ENCODE measurements at places on chromosomes 12 and 14.
A peak's percentile ranks its signal among the peaks of the same experiment; 100 is the strongest.

DNA sequence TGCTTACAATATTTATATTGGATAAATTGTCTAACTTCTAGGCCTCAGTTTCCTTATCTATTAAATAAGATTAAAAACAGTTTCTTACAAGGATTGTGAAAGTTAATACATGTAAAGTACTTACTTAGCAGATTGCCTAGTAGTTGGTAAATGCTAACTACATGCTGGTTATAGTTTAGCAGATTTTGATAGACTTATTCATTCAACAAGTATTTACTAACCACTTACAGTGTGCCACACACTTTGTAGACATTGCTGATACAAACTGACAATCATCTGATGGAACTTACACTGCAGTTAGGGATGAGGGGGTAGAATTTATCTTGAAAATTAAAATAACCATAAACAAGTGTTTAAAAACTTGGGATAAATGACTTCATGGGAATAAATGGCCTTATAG is 50.4 kb downstream of the ARID2 start:
- no peak overlapping the region for H3K4me3 ChIP-seq
- peaks cover 5% of the 10 kb centered on the region for H3K4me1 ChIP-seq
- no peaks in the 10 kb centered on the region for H3K27me3 ChIP-seq
- H3K27ac ChIP-seq = no peak overlapping the region
- peaks cover 2% of the 10 kb centered on the region for H3K36me3 ChIP-seq

DNA sequence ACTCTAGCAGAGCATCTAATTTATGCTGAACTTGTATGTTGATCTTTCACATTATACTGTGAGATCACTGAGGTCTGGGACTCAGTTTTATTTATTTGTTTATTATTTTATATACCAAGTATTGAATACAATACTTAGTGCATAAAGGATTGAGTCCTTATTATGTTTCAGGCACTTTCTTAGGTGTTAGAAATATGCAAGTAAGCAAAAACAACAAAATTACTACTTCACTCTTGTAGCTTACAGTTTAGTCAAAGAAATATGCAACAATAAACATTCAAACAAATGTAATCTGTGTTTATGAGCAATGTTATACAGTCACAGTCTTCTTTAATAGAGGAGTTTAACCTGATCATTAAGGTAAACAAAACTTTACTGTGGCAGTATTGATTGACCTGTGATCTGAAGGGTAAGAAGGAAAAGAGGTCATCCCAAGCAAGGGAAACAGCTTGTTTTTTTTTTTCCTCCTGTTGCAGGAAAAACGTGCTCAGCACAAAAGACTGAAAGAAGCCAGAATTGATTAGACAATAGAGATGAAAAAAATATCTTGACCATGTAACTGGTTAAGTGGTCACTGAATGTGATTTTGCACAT is 990.7 kb downstream of the TRHDE start:
- no peak overlapping the region for H3K4me3 ChIP-seq
- no peak overlapping the region for H3K27ac ChIP-seq
- H3K4me1 ChIP-seq = peaks cover 8% of the 10 kb centered on the region
- H3K27me3 ChIP-seq = no peaks in the 10 kb centered on the region
- no peaks in the 10 kb centered on the region for H3K36me3 ChIP-seq

DNA sequence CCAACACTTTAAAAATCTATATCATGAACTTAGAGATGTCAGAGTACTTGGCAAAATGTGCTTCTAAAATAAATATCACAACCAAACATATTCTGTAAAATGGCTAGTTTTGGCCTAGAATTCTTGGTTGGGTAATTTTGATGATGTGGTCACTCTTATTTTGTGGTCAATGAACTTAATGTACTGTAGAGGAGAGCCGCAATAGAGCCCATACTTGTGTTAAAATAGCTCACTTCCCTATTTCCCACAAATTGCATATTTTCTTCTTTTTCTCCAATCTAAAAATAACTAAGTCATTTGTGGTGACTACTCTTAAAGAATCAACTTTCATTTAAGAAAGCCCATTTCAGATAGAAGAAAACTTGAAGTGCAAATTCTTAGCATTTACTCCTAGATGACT is 619.4 kb downstream of the CCER1 start:
- H3K4me1 ChIP-seq = peaks cover 14% of the 10 kb centered on the region
- no peaks in the 10 kb centered on the region for H3K27me3 ChIP-seq
- DNase-seq = no peak
- no peak overlapping the region for H3K4me3 ChIP-seq
- H3K36me3 ChIP-seq = no peaks in the 10 kb centered on the region
- H3K27ac ChIP-seq = no peak overlapping the region

GRCh38 chr12:51048661-51049251 is 629 bp downstream of the LETMD1 start:
- peak overlapping the region; percentile 95 for H3K27ac ChIP-seq
- H3K4me1 ChIP-seq = peaks cover 32% of the 10 kb centered on the region
- H3K27me3 ChIP-seq = no peaks in the 10 kb centered on the region
- H3K36me3 ChIP-seq = peaks cover 4% of the 10 kb centered on the region
- H3K4me3 ChIP-seq = peak overlapping the region; percentile 97

- DNase-seq = no peak
- no peaks in the 10 kb centered on the region for H3K27me3 ChIP-seq
- no peak overlapping the region for H3K27ac ChIP-seq
- no peaks in the 10 kb centered on the region for H3K4me1 ChIP-seq
- peaks cover 6% of the 10 kb centered on the region for H3K36me3 ChIP-seq
- H3K4me3 ChIP-seq = no peak overlapping the region
Observed at GRCh38 chr14:58055497-58056010, 96.5 kb downstream of the ARMH4 start.

DNA sequence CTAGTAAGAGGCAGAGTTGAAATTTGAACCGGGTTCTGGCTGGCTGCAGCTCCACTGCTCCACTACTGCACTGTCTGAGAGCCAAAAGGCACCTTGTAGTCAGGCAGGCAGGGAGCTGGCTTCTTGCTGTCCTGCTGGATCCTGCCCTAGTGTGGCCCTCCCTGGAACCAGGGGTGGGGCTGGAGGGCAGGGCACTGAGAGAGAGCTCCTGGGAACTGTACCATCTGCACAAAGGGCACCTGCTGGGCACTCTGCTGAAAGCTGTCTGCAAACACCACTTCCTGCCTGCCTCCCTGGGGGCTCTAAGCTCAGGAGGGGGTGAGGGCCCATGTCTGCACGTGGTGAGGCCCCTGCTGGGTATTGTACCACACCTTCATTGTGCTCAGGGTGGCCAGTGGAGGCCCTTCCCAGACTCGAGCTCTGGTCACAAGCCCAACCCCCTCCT is 19.0 kb upstream of the TCL1B start:
- no peaks in the 10 kb centered on the region for H3K27me3 ChIP-seq
- no peak overlapping the region for H3K4me3 ChIP-seq
- no peaks in the 10 kb centered on the region for H3K36me3 ChIP-seq
- H3K4me1 ChIP-seq = peaks cover 28% of the 10 kb centered on the region
- no peak for DNase-seq
- no peak overlapping the region for H3K27ac ChIP-seq

DNA sequence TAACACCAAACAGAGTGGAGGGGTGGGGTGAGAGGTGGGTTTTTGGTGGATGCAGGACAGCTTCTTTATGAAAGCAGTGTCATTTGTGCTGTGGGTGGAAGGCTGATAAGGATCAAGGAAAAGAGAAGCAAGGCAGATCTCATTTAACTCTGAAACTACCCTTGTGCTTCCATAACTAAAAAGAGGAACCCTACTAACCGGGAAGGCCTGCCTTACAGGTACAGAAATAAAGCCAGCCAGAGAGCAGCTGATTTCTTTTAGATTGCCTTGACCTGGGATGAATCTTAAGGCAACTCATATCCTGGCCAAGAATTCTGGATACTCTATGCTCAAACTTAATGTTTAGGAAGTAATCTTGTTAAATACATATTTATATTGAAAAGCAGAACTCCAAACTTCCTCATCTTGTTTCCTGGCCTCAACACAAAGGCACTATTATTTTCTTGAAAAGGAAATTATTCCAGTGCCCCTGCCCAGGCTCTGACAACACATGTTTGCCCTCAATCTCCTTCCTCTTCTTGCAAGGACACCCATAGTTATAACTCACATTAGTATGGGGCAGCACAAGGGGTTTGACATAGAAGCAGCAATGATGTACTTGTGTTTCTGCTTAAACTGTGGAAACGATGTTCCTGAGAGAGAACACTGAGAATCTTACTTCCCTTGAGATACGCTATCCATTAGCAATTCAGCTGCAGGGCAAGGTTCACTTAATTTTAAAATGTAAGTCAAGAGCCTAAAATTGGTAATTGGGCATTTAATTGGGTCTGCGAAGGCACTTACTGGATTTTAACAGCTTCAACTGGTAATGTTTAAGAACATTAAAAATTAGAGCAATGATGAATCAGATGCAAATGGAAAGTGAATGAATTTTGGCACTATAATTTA is 173.7 kb downstream of the STXBP6 start:
- no peak overlapping the region for H3K4me3 ChIP-seq
- H3K4me1 ChIP-seq = peaks cover 46% of the 10 kb centered on the region
- peak overlapping the region; percentile 90 for H3K27ac ChIP-seq
- peak; percentile 1 for DNase-seq
- H3K36me3 ChIP-seq = no peaks in the 10 kb centered on the region

DNA sequence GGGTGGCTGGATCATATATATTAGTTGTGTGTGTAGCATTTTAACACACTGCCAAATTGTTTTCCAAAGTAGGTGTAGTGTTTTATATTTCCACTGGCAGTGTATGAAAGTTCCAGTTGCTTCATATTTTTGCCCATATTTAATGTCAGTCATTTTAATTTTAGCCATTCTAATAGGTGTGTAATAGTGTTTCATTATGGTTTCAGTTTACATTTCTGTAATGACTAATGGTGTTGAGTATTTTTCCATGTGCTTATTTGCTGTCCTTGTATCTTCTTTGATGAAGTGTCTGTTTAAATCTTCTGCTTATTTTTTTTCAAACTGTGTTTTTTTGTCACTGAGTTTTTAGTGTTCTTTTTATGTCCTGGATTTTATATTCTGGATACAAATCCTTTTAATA is 8.7 kb downstream of the TBC1D15 start:
- no peak overlapping the region for H3K27ac ChIP-seq
- no peak for DNase-seq
- no peaks in the 10 kb centered on the region for H3K27me3 ChIP-seq
- H3K4me3 ChIP-seq = no peak overlapping the region
- no peaks in the 10 kb centered on the region for H3K4me1 ChIP-seq

DNA sequence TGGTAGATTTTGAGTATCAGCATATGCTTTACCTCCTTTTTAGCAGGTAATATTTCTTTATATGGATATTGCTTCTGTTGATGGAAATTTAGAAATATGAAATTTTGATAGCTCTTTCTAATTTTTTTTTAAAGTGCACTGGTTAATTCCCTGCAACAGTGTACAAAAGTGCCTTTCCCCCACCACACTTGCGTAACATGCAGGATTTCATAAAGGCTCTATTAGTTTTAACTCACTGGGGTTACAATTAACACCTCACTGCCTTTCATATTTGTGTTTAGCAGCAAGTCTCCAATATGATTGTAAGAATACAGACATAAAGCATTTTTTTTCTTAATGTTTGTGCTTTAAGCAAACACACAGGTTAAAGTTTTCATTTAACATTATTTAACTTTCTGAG is 25.6 kb downstream of the MNAT1 start:
- H3K27me3 ChIP-seq = no peaks in the 10 kb centered on the region
- DNase-seq = no peak
- H3K4me1 ChIP-seq = peaks cover 4% of the 10 kb centered on the region
- H3K36me3 ChIP-seq = no peaks in the 10 kb centered on the region

DNA sequence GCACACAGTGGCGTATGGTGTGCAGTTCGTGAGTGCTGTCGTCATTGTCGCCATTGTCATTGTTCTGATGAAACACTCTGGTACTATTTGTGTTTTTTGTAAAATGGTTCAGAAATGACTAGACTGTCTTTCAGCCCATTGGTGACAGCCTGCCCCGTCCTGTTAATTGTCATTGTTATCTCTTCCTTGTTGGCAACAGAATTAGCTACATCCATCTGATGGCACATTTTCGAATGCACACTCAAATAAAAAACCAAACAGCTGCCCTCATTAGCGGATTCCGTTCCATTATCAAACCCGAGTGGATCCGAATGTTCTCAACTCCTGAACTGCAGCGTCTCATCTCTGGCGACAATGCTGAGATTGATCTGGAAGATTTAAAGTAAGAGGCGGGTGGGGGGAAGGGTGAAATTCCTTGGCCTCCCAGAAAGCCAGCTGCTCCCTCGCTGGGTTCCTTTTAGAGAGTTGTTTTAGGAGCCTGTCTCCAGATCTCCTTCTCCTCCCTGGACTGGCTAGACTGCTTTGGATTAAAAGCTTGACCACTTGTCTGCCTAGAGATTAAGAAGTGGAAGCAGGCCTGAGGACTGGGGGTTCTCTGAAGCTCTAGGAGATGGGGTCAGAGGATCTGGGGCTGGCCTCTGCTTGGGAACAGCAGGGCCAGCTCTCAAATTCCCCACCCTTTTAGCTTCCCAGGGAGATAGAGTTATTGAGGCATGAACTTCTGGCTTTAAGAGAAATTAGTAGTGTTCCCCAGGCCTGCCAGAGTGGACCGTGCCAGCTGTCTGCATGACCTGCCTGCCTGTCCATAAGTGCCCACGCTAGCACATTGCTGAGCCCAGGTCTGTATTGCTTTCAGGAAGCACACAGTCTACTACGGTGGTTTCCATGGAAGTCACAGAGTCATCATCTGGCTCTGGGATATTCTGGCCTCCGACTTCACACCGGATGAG is 43.3 kb downstream of the MMAB start:
- no peak for DNase-seq
- peaks cover 13% of the 10 kb centered on the region for H3K4me1 ChIP-seq
- no peaks in the 10 kb centered on the region for H3K27me3 ChIP-seq
- H3K36me3 ChIP-seq = no peaks in the 10 kb centered on the region
- no peak overlapping the region for H3K27ac ChIP-seq

DNA sequence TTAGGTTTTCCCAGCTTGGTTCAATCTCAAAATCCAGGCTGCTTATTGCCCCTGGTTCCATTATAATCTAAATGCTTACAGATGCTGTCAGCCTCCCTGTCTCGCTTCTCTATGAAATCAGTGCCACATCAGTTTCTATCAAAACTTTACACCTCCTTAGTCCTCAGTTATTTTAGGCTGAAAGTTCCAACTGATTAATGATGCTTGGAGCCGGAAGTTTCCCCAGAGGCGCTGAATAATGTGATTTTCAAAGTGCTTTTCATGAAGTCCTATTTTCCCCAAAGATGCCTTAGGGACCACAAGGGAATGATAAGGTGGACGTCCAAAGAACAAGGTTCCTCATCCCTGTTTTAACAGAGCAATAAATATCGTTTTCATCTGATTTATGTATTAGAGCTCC is 262.4 kb upstream of the RMST start:
- no peaks in the 10 kb centered on the region for H3K27me3 ChIP-seq
- peaks cover 13% of the 10 kb centered on the region for H3K4me1 ChIP-seq
- H3K27ac ChIP-seq = peak overlapping the region; percentile 65
- no peak for DNase-seq
- no peak overlapping the region for H3K4me3 ChIP-seq

GRCh38 chr12:44431647-44432343 is 444.3 kb downstream of the NELL2 start:
- no peaks in the 10 kb centered on the region for H3K36me3 ChIP-seq
- H3K27me3 ChIP-seq = no peaks in the 10 kb centered on the region
